ENCODE measurements at places on chromosomes 5 and 9. TPM values are rescaled to one million over a fixed set of nuclear protein-coding genes. Genes with fewer than 3 reads are reported as not detected.
A peak's percentile ranks its signal among the peaks of the same experiment; 100 is the strongest.

The COL5A1 gene
- total RNA-seq, result 0.11 TPM

The ABL1 gene
- total RNA-seq, result 35.5 TPM

The NXNL2 gene
- total RNA-seq, result not detected

The SPATA31D4 gene
- not detected for total RNA-seq

DNA sequence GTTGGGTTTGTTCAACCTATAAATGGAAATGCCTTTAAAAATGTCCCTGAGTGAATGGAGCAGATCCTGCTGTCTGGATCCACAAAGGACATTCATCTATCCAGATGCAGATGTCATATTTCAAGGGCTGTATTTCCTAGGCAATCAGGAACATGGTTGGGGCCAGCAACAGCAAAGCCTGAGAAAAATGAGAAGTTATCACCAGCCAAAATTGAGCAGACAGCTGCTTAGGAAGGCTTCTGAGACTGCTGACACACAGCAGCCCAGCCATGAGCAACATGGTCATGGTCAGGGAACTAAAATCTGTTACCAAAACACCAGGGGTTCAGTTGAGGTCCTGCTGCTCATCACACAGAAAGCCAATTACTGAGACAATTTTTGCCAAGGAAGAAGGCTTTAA is 9.2 kb upstream of the IL7R start:
- DNase-seq, result no peak

GRCh38 chr5:154163327-154164248 is 26.9 kb upstream of the GALNT10 start:
- DNase-seq, result no peak

- DNase-seq, result peak; percentile 60
These were observed 226.5 kb upstream of the MAP3K1 start for GRCh38 chr5:56588636-56589480.

DNA sequence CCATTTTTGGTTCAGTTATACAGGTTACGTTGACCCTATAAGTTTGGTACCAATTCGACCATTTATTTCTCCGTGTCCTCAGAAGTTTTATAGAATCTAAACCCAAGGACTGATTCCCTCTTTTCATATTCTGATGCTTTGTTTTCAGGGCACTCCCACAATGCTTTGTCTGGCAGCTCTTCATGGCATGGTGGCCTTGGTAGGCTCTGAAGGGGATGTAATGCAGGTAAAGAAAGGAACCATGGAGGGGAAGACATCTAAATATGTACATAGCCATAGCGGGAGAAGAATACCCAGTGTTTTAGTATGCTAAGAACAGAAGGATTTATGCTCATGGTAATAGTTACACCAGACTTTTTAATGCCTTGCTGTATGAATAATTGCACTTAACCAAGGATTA is 82.7 kb downstream of the HACD4 start:
- no peak for DNase-seq

GRCh38 chr5:122691931-122692330 is 82.9 kb upstream of the SNX2 start:
- DNase-seq, result no peak

DNA sequence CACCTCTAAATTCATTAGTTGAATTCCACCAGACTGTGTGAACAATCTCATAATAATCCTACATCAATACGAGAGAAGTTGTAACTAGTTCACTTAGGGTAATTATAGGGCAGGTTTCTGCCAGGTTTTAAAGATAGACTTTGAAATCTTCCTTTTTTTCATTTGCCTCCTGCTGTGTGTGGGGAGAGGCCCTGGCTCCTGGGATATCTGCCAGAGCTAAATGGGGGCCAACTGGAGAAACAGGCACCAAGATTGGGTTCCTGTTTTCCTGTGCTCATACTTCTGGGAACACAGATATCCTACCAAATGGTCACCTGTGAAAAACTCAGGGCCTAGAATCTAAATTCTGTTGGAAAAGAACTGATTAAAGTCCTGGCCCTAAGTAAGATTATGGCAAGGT is 42.3 kb downstream of the SH3RF2 start:
- no peak for DNase-seq

GRCh38 chr5:134139891-134140469 is 25.5 kb downstream of the TCF7 start:
- DNase-seq, result no peak

DNA sequence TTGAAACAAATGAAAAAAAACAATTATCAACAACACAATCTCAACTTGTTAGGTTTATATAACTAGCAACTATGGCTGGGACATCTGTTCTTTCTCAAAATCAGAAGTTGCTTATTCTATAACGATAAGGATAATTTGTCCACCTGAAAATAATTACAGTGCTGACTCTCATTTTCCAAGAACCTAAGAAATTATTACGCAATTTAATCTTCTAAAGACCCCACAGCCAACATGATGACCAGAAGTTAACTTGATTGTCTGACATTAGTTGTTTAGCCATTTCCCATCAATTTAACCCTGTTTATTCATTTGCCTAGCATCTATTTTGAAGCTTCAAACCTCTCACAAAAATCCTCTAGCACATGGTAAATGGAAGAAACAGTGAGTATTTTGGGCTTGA is 293.8 kb downstream of the ELAVL2 start:
- no peak for DNase-seq

DNA sequence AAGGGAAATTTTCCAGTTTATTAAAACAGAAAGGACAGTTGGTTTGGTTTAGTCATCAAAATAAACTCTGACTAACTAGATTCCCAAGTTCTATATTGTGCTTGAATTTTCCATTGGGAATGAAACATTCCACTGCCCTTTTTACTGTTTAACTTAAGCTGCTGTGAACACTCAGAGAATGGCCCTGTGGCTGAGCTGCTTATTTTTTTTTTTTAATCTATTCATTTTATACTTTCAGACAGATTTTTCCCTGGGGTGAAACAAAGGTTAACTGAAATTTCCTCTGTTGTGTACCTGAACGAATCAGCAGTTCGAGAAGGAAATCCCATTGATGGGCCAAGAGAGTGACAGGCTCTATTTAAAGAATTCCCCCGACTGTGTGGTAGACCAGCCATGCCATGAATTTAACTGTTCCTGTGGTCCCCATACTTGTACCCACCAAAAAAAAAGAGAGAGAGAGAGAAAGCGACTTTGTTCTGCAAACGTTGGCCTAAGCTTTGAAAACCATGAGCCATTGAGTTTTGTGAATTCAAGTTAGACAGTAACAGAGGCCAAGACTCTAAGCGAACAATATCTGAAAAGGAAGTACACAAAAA is 138.7 kb upstream of the GRHPR start:
- DNase-seq, result no peak

- no peak for DNase-seq
These were observed 15.8 kb downstream of the F2RL2 start for GRCh38 chr5:76607353-76607871.

- DNase-seq, result no peak
These were observed 1.2 kb downstream of the TEK start for GRCh38 chr9:27110181-27110580.

DNA sequence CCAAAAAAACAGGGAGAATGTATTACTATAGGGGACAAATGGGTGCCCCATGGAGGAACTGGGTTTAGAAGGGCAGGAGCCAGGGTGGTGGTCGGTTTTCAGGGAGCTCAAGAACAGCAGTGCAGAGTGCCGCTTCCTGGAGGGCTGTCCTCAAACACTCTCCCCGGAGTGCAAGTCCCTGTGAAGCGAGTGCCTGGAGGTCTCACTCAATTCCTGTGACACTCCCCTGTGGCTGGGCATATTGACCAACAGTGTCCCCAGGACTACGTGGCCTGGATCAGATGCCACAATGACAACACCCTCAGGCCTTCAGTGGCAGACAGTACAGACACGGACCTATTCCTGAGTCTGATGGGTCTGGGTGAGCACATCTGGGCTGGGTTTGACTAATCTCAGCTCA is 412.1 kb upstream of the IRX2 start:
- DNase-seq, result no peak

GRCh38 chr5:141778683-141779082 is 96.7 kb upstream of the ARAP3 start:
- DNase-seq, result no peak

DNA sequence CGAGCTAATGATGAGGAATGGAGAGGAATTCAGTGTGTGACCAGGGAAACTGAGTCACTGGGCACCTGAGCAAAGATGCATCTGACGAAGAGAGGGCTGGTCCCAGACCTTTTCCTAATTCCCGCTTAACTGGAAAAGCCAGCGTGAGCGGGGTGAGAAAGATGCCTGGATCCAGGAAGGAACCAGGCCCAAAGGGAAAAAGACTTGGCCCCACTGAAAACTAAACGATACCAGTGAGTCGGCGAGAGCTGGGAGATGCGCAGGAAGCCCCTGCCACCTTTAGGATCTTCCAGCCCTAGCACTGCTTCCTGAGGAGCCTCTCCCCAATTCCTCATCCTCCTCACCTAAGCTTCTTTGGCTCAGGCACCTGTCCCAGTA is 499 bp upstream of the FCHSD1 start:
- no peak for DNase-seq

GRCh38 chr5:3517348-3517747 is 78.3 kb upstream of the IRX1 start:
- DNase-seq, result no peak

GRCh38 chr9:4984171-4984620 is 876 bp upstream of the JAK2 start:
- DNase-seq, result no peak
